Left renal pelvis (tissue), 4 donors: ENCODE measurements at places on chromosomes 7 and 10. TPM values are rescaled to one million over a fixed set of nuclear protein-coding genes. Genes with fewer than 3 reads are reported as not detected.

Gene LAMB1
- 638 TPM for polyA plus RNA-seq

DNA sequence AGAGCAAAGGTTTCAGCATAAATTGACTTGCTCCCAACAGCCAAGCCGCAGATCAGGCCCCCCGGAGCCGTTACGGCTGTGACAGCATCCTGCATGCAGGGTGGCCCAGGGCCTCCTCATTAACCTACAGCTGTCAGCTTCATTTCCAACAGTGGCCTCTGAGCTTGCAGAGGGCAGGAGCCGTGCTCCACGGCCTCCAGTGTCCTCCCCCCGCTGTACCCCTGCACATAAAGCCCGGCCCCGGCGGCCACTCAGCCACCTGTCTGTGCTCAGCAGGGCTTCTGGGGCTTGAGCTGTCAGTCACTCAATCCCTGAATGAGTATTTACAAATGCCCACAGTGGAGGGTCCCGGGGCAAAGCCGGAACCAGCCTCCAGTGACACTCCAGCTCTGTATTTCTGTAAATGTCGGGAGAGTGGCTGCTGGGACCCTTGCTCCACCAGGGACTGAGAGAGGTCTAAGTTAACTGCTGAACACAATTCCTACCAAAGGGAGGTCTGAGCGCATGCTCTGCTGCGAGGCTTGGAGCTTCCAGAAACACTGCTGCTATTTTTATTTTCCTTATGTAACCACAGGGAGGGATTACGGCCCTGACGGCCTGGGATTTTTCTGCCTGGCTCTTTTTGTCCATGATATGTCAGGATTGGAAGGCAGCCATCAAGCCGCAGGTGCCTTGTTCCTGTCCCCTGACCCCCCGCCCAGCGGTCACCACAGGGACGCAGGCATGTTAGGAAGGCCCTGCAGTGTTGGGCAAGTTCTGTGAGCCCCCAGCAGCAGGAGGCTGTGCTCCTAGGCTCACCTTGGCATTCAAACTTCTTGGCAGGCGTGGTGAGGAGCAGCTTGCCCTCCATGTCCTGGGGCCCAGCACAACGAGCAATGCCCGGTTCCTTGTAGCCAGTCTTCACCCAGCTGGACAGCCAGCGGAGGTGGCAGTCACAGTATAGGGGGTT lies 165.0 kb downstream of the SLIT1 start:
- no peak for DNase-seq

- DNase-seq, result no peak
Measured at GRCh38 chr7:12812111-12812510, 124.7 kb downstream of the ARL4A start.

DNA sequence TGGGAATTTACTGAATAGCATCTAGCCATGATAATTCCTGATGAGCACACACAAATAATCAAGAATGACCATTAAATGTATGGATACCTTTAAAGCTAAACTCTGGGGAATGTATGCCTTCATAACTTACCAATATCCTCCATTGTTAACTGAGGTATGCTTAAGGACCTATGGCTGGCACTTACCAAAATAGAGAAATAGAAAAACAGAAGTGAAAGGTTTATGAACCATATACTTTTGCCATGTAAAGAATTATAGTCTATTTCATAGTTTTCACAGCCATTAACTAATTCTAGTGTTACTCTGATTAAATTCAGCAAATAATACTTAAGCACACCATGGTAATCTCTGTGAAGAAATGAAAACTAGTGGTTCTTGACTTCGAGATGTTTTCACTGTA lies 1360.6 kb upstream of the LRRTM3 start:
- no peak for DNase-seq

DNA sequence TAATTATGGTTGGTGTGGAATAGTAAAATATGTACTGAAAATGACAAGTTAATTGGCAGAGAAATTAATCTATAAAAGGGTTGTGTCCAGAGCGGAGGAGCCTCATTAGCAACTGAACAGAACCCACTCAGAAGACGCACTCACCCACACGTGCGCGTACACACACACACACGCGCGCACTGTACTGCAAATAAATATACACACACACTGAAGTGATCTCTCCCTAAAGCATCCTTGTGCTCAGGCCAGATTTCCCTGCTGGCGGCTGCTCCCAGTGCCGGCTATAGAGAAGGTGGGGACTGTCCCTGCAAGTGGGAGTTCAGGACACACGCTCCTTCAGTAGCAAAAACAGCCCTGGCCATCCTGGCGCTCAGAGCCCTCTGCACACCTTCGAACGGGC lies 85.2 kb downstream of the CHST15 start:
- DNase-seq, result no peak

- DNase-seq, result no peak
Measured at GRCh38 chr10:102230861-102231356, 4.8 kb downstream of the ELOVL3 start.

- DNase-seq, result no peak
Measured at GRCh38 chr10:104862-105565, 30.2 kb upstream of the ZMYND11 start.

Gene WNT2
- 1.6 TPM for polyA plus RNA-seq

DNA sequence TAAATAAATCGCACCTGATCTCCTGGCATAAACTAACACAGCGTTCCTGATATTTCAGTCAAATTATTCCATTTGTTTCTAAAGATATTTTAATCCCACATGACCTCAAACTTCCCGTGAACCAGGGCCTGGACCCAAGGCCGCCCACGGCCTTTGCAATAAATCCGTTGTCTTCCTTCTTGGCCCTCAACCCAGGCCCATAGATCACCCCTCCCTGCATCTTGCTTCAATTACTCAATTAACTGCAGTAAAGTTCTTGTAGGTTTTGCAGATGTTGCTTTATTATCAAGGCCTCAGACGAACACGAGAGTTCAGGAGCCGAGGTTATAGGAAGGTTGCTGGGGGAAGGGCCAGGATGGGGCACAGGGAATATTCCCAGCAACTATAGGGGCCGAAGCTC lies 249.4 kb downstream of the RAB11FIP2 start:
- DNase-seq, result no peak

DNA sequence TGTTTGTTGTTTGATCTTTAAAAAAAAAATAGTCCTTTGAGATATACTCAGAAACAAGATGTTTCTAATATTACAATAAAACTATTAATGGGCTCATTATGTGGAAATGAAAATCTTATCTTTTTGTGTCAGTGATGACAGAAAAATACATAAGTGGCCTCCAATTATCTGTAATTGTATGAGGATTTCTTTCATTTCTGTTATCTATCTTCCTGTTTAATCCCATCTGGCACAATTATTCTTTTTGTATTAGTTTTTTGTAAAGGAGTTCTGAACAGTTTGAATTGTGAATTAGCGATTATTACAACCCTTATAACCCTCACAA lies 270.8 kb downstream of the BBS9 start:
- no peak for DNase-seq

- DNase-seq, result no peak
Measured at GRCh38 chr7:77702968-77703472, 6.8 kb downstream of the RSBN1L start.

Gene FXYD4
- polyA plus RNA-seq, result not detected
